H7 (cell line): ENCODE measurements at places on chromosomes 4 and X. TPM values are rescaled to one million over a fixed set of nuclear protein-coding genes. Genes with fewer than 3 reads are reported as not detected.

DNA sequence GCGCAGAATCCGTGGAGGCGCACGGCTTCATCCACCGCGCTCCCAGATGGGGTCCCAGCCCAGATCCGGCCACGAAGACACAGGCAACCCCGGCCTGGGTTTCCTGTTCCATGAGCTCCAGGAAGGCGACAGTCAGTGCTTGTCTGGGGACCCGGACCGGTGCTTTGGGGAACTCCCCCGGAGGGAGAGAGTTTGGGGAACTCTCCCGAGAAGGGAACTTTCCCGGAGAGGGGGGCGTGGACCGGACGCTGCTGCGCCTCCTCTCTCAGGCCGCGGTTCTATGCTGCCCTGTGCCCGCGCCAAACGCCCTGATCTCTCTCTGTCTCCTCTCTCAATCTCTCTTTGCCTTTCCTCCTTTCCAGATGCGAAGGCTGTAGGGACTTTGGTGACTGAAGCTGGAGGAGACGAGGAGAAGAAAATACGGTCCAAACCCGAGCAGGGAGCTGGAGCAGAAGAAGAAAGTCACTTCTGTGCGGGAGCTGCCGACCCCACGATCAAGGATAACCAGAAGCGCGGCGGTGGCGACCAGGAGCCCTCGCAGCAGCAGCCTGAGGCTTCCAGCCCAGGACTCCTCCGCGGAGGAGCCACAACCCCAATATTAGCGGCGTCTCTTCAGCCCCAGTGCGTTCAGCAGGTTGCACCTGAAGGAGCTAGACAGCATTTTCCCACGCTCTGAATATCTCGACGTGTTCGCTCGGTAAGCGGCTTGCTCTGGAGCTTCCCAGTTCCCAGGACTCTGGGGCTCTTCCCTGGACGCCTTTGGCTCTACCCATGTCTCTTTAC is 47.6 kb upstream of the NKAP start:
- DNase-seq = peak; percentile 58

GRCh38 chrX:154441564-154441963 is 2.4 kb upstream of the FAM50A start:
- DNase-seq = no peak

DNA sequence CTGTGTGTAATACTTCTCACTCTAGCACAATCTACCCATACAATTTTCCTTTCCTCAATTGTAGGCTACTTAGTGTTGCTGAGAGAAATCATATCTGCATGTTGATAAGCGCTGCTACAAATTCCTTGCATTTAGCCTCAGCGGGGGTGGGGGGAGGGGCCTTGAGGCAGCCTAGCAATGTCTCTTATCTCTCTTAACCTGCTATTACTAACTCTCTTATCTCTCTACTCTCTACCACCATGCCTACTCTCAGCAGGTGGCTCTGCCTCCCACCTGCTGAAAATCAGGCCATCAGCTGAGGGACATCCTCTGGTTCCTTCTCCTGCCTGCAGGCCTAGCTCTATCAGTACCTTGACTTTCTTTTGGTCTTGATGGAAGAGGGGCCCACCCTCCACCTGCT is 98.9 kb downstream of the GPR82 start:
- no peak for DNase-seq

- DNase-seq = no peak
Observed at GRCh38 chr4:59838236-59838635, 1361.9 kb upstream of the ADGRL3 start.

DNA sequence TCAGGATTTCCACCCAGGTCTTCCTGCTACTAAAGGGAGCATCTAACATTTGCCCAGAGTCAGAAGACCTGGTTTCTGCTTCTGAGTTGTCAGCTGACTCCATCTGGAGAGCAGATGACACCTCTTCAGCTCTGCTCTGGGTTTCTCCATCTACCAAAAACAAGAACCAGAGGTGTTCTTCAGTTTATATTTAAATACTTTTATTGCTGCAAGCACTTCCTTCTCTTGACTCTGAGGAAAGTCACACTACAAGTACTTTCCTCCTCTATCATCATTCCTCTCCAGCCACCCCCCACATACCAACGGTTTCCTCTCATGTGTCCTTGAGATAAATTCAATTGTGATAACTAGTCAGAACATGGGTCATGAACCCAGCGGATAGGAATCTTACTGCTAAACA is 88.4 kb downstream of the PPP3CA start:
- DNase-seq = no peak

GRCh38 chrX:63327788-63328187 is 23.3 kb downstream of the SPIN4 start:
- no peak for DNase-seq

DNA sequence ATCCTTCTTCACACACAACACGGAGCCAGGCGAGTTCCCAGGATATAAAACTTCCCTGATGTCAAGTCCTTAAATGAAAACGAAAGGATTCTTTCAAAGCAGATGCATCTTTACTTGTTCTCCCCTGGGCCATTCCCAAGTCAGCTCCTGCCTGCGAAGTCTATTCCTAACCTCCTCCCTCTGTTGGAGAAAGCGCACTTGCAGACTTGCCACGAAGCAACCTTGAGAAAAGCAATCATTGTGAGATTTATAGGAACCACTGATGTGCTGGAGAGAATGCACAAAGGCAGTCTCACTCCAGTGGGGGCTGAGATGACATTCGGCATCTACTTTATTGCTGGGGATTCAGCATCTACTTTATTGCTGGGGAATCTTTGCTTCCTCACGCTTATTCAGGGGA is 155.7 kb downstream of the NSUN7 start:
- DNase-seq = no peak

DNA sequence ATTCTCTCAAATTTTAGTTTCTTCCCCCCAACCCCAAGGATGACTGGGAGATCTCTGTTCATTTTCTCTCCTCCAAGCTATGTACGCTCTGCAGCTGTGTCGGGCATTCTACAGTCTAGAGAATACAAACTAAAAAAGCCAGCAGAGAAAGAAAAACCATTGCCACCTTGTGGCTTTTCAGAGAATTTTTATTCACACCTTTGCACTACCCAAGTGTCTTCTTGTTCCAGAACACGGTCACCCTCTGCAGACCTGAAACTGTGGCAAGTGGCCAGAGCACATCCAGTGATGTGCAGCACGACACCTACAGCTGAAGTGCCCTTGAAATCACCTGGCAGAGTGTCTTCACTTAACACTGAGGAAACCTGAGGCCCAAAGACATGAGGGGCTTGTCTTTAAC is 68.6 kb downstream of the CHST7 start:
- DNase-seq = no peak

- DNase-seq = no peak
Observed at GRCh38 chr4:79788884-79789283, 284.1 kb downstream of the ANTXR2 start.

DNA sequence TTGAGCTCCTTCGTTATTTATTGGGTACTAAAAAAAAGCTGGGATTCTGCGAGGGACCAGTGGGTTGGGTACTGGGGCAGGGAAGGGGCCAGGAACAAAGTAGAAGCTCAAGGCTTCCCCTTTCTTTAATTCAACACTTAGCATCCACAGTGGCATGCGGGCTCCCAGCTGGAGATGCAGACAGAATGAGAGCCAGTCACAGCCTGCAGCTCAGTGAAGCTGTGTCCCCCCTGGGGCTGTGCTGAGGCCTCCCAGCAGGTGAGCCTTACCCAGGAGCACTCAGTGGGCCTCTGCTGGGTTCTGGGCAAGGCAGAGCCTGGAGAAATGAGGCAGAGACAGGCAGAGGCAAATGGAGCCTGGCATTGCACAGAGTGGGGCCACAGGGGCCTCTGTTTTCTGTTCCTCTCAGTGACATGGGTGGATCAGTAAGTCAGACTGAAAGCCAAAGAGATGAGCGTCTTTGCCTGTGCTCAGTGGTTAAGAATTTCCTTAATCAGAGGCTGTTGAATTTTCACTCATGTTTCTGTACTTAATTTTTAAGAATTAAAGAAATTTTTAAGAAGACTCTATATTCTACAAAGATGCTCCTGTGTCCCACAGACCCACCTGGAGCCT is 181.4 kb upstream of the RBPJ start:
- DNase-seq = peak; percentile 52

DNA sequence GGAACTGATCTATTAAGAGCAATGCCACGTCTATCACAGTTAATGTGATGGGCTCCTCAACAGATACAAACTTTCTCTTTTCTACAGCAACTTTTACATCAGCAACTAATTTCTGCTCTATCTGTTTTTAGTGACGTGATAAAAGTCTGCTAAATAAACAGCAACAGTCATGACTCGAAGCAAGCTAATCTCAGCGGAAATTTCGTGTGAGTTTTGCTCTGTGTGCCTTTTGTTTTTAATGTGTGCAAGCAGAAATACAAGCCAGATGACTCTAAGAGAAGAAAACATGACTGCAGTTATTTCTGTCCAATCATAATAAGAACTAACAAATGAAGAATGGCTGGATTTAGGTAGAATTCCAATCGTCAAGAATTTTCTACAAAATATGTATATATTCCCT is 214.3 kb downstream of the LDB2 start:
- no peak for DNase-seq

DNA sequence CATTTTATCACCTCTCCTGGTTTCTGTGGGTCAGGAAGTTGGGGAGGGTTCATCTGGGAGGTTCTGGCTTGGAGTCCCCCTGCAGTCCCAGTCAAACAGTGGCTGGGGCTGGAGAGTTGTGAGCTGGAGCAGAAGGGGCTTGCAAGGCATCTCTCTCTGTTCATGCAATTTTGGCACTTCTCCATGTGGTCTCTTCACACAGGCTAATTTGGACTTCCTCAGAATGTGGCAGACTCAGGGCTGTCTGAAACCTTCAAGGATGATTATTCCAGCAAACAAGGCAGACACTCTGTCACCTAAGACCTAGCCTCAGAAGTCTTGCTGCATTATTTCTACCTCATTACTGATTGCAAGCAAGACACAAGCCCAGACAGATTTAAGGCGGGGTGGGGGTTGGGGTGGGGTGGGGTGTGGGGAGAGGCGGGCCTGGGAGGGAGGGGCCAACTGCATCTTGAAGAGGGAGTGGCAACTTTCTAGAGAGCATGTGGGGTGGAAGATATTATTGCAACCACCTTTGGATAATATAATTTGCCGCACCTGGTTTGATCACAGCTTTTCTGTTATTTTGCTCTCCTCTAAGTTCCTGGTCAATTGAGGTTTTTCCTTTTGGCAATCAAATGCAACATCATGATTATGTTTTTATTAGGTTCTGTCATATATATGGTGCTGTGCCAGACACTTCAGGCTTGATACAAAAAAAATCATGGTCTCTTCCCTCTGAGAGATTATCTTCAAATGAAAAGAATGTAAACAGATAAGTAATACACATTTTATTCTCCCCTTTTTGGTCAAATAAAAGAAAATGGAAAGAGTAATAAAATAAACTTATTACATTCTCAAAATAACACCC is 799.5 kb downstream of the RPA4 start:
- peak; percentile 18 for DNase-seq

GRCh38 chr4:15100994-15101695 is 98.9 kb downstream of the CPEB2 start:
- no peak for DNase-seq

DNA sequence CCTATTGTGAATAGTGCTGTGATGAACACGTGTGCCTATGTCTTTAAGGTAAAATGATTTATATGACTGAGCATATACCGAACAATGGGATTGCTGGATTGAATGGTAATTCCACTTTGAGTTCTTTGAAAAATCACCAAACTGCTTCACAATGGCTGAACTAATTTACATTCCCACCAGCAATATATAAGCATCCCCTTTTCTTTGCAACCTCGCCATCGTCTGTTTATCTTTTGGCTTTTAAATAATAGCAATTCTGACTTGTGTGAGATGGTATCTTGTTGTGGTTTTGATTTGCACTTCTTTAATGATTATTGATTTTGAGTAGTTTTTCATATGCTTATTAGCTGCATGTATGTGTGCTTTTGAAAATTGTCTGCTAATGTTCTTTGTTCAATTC is 31.8 kb upstream of the UGT2A1 start:
- no peak for DNase-seq

DNA sequence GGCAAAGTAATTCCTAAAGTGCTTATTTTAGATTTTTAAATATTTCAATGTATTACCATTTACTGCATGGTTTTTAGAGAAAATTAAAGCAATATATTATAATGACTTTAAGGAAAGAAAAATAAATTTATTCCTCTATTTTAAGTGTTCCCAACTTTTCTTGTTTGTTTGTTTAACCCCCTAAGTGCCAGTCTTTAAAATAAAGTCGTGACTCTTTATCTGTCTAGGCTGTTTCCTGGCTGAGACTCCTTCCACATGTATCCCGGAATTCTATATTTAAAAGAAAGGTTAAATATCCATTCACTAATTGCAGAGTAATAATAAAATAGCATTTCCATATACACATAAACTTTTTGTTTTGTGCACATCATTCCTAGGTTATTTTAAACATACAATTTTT is 71.2 kb downstream of the GAB1 start:
- DNase-seq = no peak

DNA sequence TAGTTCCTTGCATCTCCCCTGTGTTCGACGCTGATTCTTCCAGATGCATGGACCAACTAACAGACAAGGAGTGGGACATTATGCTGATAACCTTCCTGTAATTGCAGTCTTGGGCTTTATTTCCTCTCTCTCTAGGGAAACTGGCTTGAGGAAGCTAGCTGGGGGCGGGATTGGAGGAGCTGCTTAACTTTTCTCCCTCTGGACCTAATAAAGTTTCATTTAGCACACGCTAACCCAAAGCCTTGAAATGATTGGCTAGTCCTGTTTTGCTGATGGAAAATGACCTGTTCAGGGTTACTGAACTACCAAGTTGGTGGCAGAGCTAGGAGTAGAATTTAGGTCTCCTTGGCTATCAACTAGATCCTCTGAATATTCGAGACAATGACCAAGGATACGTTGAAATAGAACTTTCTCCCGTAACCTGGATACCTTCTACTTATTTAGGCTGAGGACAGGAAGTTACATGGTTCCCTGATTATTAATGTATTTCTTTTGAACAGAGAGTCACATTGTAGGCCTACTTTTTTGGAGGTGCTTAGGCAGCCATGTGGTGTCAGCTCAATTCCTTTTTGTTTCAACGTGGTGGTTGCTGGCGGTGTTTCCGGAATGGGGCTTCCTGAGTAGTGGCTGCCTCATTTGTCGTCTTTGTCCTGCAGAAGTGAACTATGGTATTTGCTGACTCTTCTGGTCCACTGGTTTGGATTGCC is 2.0 kb downstream of the PGK1 start:
- DNase-seq = no peak

DNA sequence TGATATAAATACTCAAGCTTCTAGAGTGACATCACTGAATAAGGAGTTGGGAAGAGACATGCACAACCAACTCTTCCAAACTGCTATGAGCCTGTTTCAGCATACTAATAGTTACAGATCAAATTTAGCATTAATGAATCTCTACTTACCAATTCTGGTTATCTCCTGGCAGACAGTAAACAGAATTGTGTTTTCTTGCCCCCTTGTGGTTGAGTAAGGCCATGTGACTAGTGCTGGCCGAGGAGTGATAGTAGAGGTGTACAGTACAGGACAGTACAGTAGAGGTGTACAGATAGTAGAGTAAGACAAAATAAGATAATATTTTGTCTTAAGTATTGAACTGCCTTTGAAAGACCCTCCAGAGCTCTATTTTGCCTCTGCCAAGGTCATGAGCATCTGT is 681.4 kb downstream of the GABRG1 start:
- peak; percentile 7 for DNase-seq

GRCh38 chr4:15144967-15145295 is 142.7 kb downstream of the CPEB2 start:
- no peak for DNase-seq

Gene F8A2
- not detected in 2 replicates for total RNA-seq

Gene CYSLTR1
- total RNA-seq = not detected in 2 replicates

Gene FANCB
- total RNA-seq = 12.2 and 15.1 TPM in 2 replicates

Gene PAGE4
- not detected in 2 replicates for total RNA-seq

Gene CSAG1
- total RNA-seq = not detected in 2 replicates

Gene SLC25A43
- total RNA-seq = 5.3 and 7.5 TPM in 2 replicates

Gene MMRN1
- total RNA-seq = 0.03 TPM in 1 of 2 replicates, not detected in the other

Gene TMEM165
- 84.0 and 88.0 TPM in 2 replicates for total RNA-seq

Gene PSAPL1
- total RNA-seq = 0.14 and 0.22 TPM in 2 replicates

Gene ZC4H2
- 23.6 and 31.1 TPM in 2 replicates for total RNA-seq
